ENCODE measurements at places on chromosomes 5 and 9.

DNA sequence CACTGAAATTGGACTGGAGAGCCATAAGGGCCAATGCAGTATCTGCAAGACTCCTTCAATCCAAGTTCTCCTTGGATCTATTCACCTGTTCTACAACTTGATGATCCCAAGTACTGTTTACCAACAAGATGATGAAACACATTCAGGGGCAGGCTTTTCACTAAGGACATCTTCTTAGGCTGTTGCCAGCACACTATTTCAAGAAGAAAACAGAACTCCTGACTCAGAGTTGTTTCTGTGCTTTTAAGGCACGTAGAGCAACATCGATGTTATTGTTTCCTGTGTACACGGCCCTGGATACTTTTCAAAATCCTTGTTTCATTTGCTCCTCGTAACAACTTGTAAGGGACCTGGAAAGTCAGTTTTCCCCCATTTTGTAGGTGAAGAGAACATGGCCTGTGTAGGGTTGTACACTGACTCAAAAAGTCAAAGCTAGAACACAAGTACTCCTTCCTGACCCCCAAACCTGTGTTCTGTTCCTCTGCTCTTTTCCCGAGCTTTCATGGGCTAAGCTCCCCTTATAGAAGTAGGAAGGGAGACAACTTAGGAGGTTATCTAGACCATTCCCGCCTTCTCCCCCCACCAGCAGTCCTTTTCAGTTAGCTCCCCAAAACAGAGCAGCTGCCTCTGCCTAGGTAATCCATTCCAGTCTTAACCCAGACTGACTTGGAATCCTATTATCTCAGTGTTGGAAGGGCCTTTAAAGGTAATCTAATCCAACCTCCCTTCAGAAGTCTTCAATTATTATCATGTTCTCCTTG is 5.2 kb upstream of the MGAT1 start:
- no peak for DNase-seq

GRCh38 chr9:83238871-83239640 is 176.1 kb upstream of the RASEF start:
- no peak for DNase-seq

DNA sequence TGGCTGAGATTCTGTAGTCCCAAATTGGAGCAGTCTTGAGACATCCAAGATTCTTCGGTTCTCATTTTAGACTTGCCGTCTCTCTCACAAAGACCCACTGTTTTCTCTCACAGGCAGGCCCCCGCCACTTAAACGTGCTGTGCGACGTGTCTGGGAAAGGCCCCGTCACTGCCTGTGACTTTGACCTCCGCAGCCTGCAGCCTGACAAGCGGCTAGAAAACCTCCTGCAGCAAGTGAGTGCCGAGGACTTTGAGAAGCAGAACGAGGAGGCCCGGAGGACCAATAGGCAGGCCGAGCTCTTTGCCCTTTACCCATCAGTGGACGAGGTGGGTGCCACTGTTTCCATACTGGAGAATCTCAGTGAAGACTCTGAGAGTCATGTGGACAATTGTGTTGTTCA is 97.2 kb downstream of the DOCK8 start:
- DNase-seq, result no peak

- DNase-seq, result no peak
Observed at GRCh38 chr5:3220638-3221288, 374.9 kb upstream of the IRX1 start.

GRCh38 chr5:125412561-125413495 is 666.4 kb upstream of the ZNF608 start:
- peak; percentile 8 for DNase-seq

DNA sequence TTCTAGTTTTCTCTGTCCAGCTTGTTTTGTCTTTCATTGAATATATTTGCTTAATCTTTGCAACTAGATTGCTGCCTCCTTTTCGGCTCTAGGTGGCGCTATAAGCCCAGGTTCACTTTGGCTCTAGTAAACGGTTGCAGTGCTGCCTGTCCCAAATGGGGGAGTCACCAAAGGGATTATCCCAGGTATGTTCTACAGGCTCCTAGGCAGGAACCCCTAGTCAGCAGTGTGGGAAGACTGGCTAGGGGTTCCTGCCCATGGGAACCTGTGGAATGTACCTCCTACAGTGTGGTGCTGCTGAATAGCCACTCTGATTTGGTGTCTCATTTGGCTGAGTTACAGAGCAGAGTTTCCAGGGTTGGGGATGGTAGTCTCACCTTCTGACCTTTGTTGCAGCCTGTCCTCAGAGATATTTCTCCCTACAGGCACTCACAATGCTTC is 85.2 kb downstream of the ARSB start:
- no peak for DNase-seq

- DNase-seq, result no peak
Observed at GRCh38 chr9:129198319-129199043, 20.4 kb upstream of the IER5L start.

DNA sequence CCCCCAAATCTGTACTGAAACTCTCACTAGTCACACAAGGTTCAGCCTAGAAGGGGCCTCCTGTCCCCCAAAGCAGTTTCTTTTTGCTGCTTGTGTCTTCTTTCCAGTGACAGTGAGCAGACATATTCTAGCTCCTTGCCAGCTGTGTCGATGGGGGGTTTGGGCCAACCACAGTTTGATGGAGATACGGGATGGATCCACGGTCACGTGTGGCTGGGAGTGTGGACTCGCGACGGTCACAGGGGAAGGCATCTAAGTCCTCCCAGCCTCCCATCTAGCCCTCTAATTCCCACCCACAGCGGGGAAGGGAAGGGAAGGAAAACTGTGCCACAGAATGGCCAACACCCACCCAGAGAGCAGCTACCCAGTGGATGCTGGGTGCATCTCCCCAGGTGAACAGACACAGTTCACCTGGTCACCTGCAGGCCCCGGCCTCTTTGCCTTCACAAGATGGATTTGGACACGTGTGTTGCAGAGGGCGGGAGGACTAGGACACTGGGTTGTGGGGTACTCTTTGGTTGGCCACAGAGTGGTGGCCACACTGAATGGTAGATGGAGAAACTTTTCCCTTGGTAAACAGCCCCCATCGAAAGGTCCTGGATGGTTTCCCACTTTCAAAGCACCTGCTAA is 54.4 kb downstream of the CRB2 start:
- DNase-seq, result no peak

DNA sequence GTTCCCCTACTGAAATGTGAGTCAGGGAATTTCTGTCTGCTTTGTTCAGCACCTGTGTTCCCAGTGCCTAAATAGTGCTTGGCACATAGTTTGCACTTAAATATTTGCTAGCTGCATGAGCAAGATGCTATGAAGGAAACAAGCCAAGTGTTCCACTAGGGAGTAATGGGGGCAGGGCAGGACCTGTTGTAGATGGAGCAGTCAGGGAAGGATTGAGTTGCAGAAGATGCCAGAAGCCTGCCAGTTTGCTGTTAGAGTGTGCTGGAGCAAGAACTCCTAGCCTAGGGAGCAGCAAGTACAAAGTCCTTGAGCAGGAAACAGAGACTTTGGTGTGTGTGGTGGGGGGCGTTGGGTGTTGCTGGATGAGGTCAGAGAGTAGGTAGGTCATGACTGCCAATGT is 87.5 kb downstream of the DAB2IP start:
- no peak for DNase-seq

- no peak for DNase-seq
Observed at GRCh38 chr5:57696825-57697570, 214.4 kb upstream of the ACTBL2 start.

DNA sequence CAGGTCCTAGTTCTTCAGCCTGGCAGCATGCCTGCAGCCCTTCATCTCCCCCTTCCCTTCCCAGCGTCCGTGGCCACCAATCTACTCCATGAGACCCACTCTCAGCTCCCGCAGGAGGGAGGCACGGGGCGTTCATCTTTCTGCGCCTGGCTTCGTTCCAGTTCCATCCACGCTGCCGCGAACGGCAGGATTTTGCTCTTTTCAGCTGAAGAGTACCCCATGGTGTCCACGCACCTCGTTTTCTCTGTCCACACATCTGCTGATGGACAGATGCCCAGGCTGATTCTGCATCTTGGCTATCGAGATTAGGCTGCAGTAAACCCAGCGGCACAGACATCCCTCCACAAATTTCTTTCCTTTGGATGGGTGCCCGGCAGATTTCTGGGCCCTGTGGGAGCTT is 30.5 kb upstream of the NKD2 start:
- no peak for DNase-seq

DNA sequence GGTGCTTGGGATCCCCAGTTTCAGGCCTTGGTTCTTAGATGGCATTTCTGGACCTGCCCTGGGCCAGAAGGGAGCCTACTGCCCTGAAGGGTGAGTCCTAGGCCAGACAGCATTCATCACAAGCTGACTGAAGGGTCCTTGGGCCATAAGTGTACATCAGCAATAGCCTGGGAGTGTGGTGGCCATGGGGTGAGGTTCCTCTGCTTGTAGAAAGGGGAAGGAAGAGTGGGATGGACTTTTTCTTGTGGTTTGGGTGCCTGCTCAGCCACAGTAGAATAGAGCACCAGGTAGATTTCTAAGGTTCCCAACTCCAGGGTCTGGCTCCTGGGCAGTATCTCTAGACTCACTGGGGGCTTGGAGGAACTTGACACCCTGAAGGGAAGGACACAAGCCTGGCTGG is 95.2 kb upstream of the PHF24 start:
- DNase-seq, result no peak

DNA sequence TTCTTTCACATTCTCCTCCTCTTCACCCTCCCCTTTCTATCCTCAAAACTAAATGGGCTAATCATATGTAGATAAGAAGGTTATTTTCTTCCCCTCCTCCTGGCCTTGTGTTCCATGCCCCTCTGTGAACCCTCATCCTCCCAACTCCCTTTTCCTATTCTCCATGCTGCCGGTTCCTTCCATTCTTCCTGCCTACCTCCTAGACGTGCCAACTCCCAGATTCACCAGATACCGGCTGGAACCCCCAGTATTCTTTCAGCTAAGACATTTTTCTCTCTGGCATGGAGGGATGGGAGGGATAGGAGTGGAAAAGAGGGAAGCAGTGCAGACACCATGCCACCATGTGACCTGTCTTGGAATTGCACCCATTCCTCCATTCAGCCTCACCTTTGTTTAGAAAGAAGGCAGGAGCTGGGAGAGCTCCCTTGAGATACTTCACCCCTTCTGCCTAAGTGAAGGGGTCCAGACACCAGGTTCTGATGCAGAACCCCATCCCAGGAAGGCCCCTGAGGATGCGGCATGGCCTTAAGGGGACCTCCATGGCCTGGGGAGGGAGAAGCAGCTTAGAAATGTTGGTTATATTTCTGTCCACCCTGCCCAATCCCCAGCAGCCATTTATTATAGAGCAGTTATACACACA is 4.8 kb downstream of the DNAJB5 start:
- no peak for DNase-seq

- no peak for DNase-seq
Observed at GRCh38 chr9:28887188-28887884, 1314.1 kb upstream of the C9orf72 start.

GRCh38 chr5:65364907-65365306 is 116.8 kb downstream of the ADAMTS6 start:
- no peak for DNase-seq

DNA sequence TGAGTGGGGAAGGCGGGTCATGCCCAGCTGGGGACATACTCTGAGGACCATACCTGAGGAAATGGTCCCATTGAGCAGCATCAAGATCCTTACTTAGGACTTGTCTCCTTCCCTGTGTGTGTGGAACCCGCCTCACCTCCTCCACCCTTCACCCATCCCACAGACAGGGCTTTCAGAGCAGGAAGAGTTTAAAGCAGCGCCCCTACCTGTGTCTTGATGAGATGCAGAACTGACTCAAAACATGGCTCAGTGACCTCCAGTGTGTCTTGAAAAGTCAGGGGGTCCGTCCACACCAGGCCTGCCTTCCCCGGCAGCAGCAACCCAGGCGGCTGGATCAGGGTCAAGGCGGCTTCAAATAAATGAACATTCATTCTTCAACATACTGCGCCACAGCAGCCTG is 38.4 kb downstream of the PLAC8L1 start:
- DNase-seq, result no peak

DNA sequence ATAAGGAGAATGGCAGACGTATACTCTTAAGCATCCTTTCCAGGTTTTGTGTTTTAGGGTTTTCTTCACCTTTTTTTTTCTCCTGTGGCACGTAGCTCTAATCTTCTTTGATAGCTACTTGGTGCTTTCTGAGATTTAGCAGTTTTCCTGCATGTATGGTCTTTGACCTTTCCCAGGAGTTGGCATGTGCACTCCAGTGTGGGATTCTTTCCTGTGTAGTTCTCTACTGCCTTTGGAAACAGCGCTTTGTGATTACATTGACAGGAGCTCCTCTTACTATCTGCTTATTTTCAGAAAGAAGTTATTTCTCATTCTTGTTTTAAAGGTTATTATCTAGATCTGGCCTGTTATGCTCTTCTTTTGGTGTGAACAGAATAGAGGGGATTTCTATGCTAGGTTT is 65.5 kb downstream of the UNC13B start:
- DNase-seq, result no peak

DNA sequence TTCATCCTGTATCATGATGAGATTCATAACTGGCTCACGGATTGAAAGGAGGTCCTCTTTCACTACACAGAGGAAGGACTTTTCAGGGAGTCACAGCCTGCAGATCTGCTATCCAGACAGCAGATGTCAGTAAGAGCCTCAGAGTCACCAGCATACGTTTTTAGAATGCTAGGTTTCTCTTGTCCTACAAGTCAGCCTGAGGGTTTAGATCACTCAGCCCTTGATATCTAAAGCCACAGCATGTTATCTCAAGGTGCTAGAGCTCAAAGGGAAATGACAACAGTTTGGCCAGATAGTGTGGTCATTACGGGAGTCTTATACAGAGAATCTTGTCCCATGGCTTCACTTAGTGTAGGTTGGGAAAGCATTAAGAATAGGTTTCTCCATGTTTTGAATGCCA is 30.9 kb upstream of the SLC46A2 start:
- no peak for DNase-seq

DNA sequence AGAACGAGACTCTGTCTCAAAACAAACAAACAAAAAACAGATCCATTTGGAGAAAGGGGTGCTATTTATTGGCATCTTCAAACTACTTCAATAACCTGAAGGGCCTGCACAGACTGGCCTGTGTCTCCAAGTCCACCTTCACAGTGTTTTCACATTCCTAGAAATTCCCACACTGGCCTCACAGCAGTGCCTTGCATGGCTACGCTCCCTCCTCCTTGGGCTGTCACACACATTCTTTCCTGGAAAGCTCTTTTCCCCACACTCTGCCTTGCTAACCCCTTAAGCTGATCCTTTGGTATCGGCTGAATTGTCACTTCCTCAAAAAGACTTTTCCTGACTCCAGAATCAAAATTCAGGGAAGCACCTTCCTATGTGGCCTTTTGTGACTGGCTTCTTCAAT is 19.8 kb downstream of the FAM151B start:
- DNase-seq, result no peak

GRCh38 chr5:11363631-11364178 is 540.5 kb downstream of the CTNND2 start:
- no peak for DNase-seq
